ENCODE measurements at places on chromosomes 7 and 10.

GRCh38 chr7:100887516-100888290 lies 1.8 kb downstream of the UFSP1 start:
- no peaks in the 10 kb centered on the region for H3K27me3 ChIP-seq
- H3K27ac ChIP-seq = peak overlapping the region; percentile 94
- H3K36me3 ChIP-seq = peaks cover 47% of the 10 kb centered on the region
- no peak overlapping the region for H3K4me3 ChIP-seq
- no peak for DNase-seq
- no peaks in the 10 kb centered on the region for H3K4me1 ChIP-seq

- no peaks in the 10 kb centered on the region for H3K27me3 ChIP-seq
- no peaks in the 10 kb centered on the region for H3K36me3 ChIP-seq
- no peaks in the 10 kb centered on the region for H3K4me1 ChIP-seq
- H3K27ac ChIP-seq = no peak overlapping the region
- no peak overlapping the region for H3K4me3 ChIP-seq
Measured at GRCh38 chr7:90668992-90669391, 72.9 kb downstream of the CDK14 start.

DNA sequence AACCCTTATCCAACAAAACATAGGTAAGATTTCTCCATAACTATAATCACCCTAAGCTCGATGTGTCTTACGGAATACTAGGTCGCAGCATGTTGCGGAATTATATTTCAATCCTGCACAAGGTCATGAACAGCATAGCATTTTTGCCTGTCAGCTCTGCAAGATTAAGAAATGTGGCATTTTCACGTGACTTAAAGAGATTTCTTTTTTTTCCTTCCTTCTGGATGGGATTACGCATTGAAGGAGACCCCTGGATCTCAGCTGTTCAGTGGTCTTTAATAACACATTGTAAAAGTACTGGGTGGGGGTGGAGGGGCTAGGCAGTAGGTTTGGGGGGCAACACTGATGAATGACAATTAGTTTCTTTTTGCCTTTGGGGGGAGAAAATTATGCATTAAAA lies 106.7 kb downstream of the CUBN start:
- H3K4me3 ChIP-seq = no peak overlapping the region
- DNase-seq = no peak
- H3K27ac ChIP-seq = peak overlapping the region; percentile 62
- H3K27me3 ChIP-seq = no peaks in the 10 kb centered on the region
- H3K4me1 ChIP-seq = no peaks in the 10 kb centered on the region

- H3K27ac ChIP-seq = no peak overlapping the region
- H3K4me3 ChIP-seq = no peak overlapping the region
- no peaks in the 10 kb centered on the region for H3K36me3 ChIP-seq
- no peaks in the 10 kb centered on the region for H3K4me1 ChIP-seq
- no peak for DNase-seq
Measured at GRCh38 chr7:17957871-17958270, 17.6 kb upstream of the SNX13 start.

- H3K27me3 ChIP-seq = no peaks in the 10 kb centered on the region
- no peak for DNase-seq
- peaks cover 85% of the 10 kb centered on the region for H3K4me1 ChIP-seq
- no peaks in the 10 kb centered on the region for H3K36me3 ChIP-seq
Measured at GRCh38 chr10:113056441-113057021, 106.5 kb downstream of the TCF7L2 start.

- no peaks in the 10 kb centered on the region for H3K36me3 ChIP-seq
- no peaks in the 10 kb centered on the region for H3K4me1 ChIP-seq
- H3K27ac ChIP-seq = no peak overlapping the region
- no peak overlapping the region for H3K4me3 ChIP-seq
Measured at GRCh38 chr7:133167300-133167699, 85.4 kb upstream of the CHCHD3 start.

DNA sequence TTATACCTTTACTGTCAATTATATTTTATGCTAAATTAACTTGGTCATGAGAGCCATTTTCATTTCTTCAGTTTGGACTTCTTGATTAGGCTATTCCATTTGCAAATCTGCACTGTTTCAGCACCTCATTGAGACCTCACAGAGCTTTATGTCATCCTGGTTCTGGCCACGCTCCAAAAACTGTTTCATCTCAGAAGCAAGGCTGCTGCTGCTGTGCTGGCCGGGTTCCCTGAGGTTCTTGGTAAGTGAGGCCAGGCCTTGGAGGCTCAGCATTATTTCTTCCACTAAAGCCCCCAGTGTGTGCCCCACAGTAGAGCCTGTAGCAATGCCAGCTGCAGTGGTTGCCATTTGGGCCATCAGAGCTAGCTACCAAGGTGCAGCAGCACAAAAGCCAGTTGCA lies 7.8 kb upstream of the ZNF485 start:
- no peaks in the 10 kb centered on the region for H3K4me1 ChIP-seq
- H3K27me3 ChIP-seq = no peaks in the 10 kb centered on the region
- H3K36me3 ChIP-seq = no peaks in the 10 kb centered on the region
- no peak overlapping the region for H3K4me3 ChIP-seq
- DNase-seq = peak; percentile 79

DNA sequence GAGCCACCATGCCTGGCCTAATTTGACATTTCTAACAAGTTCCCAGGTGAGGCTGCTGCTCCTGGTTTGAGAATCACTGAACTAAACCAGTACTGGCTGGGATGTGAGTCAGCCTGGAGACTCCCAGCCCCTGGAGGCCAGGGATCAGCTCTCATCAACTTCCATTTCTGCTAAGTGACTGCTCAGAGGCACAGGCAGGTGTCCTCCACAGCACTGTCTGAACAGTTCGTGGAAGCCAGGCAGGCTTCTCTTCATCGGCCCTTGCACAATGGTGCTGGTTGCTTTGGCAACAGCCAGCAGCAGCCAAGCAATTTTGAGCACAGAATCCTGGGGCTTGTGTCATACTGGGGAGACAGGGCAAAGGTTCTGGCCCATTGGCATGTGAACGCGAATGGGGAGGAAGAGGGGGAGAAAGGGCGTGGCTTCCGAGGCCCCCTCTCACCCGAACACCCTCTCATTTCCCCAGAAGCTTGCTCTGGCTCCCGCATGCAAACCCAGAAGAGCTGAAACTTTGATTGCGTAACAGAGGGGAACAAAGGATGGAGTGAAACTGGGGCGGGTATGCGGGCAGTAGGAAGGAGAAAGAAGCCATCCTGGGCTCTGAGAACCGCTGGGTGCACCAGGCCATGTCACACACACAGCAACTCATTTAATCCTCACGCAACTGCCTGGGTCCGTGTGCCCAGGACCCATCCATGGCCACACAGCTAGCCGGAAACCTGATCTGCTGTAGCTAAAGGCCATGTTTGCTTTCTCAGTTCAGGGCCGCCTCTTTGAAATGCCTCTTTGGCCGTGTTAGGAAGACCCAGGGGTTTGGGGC lies 9.0 kb upstream of the POR start:
- H3K36me3 ChIP-seq = no peaks in the 10 kb centered on the region
- no peaks in the 10 kb centered on the region for H3K4me1 ChIP-seq
- no peak overlapping the region for H3K4me3 ChIP-seq
- peak; percentile 92 for DNase-seq
- peak overlapping the region; percentile 37 for H3K27ac ChIP-seq

GRCh38 chr10:36281831-36282331 lies 639.8 kb upstream of the FZD8 start:
- no peak for DNase-seq
- H3K36me3 ChIP-seq = no peaks in the 10 kb centered on the region
- H3K27me3 ChIP-seq = no peaks in the 10 kb centered on the region
- no peak overlapping the region for H3K27ac ChIP-seq
- H3K4me3 ChIP-seq = no peak overlapping the region
- H3K4me1 ChIP-seq = peaks cover 23% of the 10 kb centered on the region

DNA sequence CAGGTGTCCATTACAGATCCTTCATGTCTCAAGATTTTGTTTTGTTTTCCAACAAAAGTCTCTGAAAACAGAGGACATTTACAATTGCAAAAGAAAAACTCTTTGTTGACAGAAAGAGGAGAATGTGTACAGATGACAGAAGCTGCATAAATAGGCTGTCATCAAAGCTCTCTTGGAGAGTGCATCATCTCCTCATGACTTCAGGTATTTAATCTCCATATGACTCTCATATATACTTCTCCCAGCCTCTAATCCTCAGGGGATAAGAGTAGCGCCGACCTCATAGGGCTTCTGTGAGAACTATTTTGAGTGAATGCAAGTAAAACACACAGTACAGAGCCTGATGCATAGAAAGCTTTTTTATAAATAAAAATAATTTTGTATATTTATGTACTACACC lies 48.1 kb upstream of the SEPTIN7 start:
- no peak overlapping the region for H3K4me3 ChIP-seq
- H3K27me3 ChIP-seq = no peaks in the 10 kb centered on the region
- H3K4me1 ChIP-seq = no peaks in the 10 kb centered on the region
- no peaks in the 10 kb centered on the region for H3K36me3 ChIP-seq
- no peak overlapping the region for H3K27ac ChIP-seq

GRCh38 chr10:17076626-17077345 lies 52.8 kb downstream of the CUBN start:
- no peaks in the 10 kb centered on the region for H3K36me3 ChIP-seq
- no peak for DNase-seq
- no peaks in the 10 kb centered on the region for H3K4me1 ChIP-seq
- H3K27ac ChIP-seq = no peak overlapping the region

DNA sequence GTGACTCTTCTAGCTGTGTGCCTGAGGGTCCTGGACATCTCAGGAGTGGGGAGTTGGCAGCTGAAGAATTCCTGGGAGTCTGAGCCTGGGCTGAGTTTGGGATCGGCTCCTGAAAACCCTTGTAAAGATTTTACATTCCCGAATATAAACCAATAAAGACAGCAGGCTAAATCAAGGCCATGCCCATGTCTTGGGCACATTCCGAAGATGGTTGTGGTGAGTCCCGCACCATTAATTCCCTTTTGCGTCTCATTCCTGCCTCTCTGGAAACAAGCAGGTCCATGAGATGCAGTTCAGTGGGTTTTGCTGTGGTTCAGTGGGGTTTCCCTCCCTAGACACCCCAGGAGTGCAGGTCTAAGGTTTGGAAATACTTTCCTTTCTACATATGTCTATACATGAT lies 90.9 kb downstream of the COL26A1 start:
- H3K4me1 ChIP-seq = no peaks in the 10 kb centered on the region
- H3K4me3 ChIP-seq = no peak overlapping the region
- no peak overlapping the region for H3K27ac ChIP-seq
- no peak for DNase-seq
- no peaks in the 10 kb centered on the region for H3K27me3 ChIP-seq

GRCh38 chr10:31642281-31642680 lies 286.4 kb downstream of the ARHGAP12 start:
- H3K27ac ChIP-seq = no peak overlapping the region
- H3K4me1 ChIP-seq = no peaks in the 10 kb centered on the region
- H3K36me3 ChIP-seq = no peaks in the 10 kb centered on the region
- no peaks in the 10 kb centered on the region for H3K27me3 ChIP-seq

DNA sequence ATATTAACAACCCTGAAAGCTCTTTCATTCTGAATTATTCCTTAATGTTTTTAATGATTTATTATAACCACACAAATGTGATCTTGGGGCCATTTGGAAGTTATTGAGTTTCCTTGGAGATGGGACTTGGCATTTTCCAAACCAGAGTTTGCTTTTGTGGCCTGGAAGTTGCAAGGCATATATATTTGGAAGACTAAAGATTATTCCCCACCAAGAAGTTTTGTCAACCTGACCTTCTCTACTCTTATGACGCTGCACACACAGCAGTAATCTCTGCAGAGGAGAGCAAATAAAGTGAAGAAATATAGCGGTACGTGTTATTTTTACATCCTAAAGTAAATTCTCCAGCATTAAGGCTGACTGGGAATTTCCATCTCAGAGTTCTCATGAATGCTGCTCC lies 397.0 kb downstream of the LRMDA start:
- DNase-seq = no peak
- H3K36me3 ChIP-seq = no peaks in the 10 kb centered on the region
- no peak overlapping the region for H3K4me3 ChIP-seq
- H3K27me3 ChIP-seq = no peaks in the 10 kb centered on the region

DNA sequence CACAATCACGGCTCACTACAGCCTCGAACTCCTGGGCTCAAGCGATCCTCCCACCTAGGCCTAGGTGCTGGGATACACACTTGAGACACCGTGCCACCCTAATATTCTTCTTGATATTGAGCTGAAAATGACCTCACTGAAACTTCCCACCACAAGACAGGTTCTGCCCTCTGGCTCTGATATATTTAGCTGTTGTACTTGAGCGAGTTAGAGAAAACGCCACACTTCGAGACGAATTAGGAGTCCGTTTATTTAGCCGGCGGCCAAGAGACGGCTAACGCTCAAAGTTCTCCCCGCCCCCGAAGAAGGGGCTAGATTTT lies 17.9 kb downstream of the ZC3HAV1 start:
- no peaks in the 10 kb centered on the region for H3K27me3 ChIP-seq
- H3K27ac ChIP-seq = no peak overlapping the region

- no peak overlapping the region for H3K4me3 ChIP-seq
- H3K27me3 ChIP-seq = no peaks in the 10 kb centered on the region
- no peak for DNase-seq
- H3K27ac ChIP-seq = no peak overlapping the region
- no peaks in the 10 kb centered on the region for H3K36me3 ChIP-seq
Measured at GRCh38 chr7:124655990-124656389, 109.6 kb downstream of the GPR37 start.

GRCh38 chr10:59176241-59177030 lies at the start of gene PHYHIPL:
PHYHIPL (plus strand) TSS chr10:59176643; CDS start chr10:59176854, 211 bp downstream.
- H3K27me3 ChIP-seq = peaks cover 47% of the 10 kb centered on the region
- DNase-seq = peak; percentile 52
- no peaks in the 10 kb centered on the region for H3K4me1 ChIP-seq
- H3K36me3 ChIP-seq = no peaks in the 10 kb centered on the region

DNA sequence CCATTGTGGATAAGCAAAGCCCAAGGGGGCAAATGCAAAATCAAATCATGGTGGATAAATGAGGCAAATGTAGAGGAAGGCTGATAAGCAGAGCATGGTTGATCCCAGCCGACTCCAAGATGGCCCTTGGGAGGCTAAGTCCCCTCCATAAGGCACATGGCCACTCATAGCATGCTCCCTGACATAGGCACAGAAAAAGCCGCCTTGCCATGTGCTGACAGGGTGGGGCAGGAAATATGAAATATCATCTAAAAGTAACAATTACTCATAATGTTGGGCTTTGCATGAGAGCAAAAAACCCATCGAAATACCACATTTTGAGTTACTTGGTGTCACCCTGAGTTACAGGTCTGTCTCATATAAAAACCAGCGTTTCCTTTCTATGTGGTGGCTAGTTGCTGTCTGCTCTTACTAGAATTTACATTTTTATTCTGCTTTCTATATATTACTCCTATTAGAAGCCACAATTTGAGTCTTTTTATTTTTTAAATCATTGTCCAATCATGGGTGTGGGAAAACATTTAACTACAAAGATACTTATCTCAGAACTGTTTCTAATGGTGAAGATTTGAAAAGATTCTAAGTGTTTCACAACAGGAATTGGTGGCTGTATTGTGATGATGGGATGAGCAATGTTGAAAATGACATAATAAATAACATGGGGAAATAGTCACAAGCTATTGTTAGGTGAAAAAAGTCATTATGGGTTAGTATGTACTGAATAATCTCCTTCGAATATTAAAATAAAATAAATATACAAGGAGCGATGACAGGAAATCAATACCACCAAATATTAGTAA lies 102.7 kb downstream of the CUBN start:
- no peaks in the 10 kb centered on the region for H3K27me3 ChIP-seq
- no peak overlapping the region for H3K27ac ChIP-seq
- no peak overlapping the region for H3K4me3 ChIP-seq
- no peak for DNase-seq
- no peaks in the 10 kb centered on the region for H3K4me1 ChIP-seq

- H3K36me3 ChIP-seq = no peaks in the 10 kb centered on the region
- H3K27ac ChIP-seq = no peak overlapping the region
- H3K4me3 ChIP-seq = no peak overlapping the region
- DNase-seq = no peak
Measured at GRCh38 chr10:120571266-120571665, 114.2 kb downstream of the PLPP4 start.

- no peak for DNase-seq
- H3K27me3 ChIP-seq = no peaks in the 10 kb centered on the region
- H3K4me1 ChIP-seq = peaks cover 12% of the 10 kb centered on the region
- H3K36me3 ChIP-seq = no peaks in the 10 kb centered on the region
- H3K4me3 ChIP-seq = no peak overlapping the region
- no peak overlapping the region for H3K27ac ChIP-seq
Measured at GRCh38 chr7:47471831-47472230, 110.1 kb downstream of the TNS3 start.
